ENCODE measurements at places on chromosomes 3 and 15.

DNA sequence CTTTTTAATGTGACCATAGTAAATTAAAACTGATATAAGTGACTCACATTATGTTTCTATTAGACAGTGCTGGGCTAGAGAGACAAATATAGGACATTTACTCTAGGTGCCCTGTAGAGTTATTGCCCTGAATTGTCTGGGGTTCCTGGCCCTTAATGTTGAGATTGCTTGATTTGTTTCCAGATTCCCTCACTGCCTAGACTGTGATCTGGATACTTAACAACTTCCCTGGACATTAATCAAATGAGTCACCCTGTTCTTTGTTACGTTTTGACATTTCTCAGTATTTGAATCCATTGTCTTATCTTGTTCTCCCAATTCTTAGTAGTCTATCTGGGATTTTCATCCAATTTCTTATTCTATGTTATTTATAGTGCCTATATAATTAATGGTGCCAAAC lies 65.8 kb downstream of the DTWD1 start:
- peak; percentile 49 for DNase-seq

DNA sequence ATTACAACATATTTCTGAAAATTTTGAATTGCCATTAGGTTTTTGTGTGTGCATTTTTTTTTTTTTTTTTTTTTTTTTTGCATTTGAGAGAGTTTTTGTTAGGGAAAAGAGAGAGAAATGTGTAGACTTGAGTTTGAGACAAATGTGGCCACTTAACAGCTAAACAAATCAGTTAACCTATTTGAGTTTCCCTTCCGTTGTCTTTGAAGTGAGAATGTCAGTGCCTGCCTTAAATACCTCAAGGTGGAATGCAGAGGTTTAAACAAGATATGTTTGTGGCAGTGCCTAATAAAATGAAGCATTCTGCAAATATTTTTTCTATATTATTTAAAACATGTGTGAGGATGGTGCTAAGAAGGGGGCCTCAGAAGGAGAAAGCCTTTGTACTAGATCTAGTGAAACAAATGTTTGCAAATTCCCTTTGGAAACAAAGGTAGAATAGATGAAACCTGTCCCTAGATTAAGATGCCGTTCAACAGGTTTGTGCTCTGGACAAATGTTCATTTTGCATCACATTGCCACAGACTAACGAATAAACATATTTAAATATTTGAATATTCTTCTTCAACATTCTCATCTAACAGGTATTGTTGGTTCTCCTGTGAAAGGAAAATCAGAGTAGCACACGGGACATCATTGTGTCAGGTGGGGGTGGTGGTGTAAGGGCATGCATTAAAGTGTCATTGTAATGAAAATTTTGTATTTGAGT lies 80.7 kb downstream of the SATB1 start:
- DNase-seq, result no peak

- no peak for DNase-seq
These were observed 15.8 kb upstream of the SAMMSON start for GRCh38 chr3:69983546-69984265.

DNA sequence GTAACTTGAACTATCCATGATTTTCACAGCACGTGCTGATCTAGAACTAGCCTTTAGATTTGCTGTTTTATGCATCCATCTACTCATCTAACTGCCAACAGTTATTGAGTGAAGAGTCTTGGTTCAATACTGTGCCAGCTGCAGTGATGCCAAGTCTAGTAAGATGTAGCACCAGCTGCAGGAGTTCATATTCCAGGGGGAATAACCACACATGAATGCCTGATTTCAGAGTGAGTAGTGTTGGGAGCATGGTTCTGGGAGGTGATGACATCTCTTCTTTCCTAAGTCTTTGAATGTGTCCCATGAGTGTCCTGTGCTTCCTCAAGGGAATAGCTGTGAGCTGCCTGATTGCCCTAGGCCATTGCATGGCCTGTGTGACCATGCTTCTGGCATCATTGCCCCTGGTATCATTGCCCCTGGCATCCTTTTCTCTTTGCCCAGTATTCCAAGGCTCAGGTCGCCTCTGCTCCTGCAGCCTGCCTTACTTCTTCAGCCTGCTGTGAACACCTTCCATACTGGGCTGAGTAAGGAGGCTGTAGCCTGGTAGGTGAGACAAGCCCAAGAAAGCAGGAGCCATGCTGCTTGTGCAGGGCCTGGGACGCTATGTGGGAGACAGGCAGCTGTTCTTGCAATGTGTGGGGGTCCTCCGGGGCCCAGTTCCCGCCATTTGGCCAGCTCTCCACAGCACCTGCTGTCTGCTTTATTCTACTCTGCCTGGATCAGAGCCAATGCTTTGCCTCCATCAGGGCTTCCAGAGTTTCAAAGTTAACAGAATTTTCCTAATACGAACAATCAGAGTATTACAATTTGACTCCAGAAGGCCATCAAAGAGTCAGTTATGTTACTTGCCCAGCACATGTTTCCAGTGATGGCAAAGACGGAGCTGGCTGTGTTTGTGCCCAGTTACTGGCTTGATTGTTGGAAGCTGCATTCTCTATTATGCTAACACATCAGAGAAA lies 73.2 kb downstream of the CLSTN2 start:
- no peak for DNase-seq

DNA sequence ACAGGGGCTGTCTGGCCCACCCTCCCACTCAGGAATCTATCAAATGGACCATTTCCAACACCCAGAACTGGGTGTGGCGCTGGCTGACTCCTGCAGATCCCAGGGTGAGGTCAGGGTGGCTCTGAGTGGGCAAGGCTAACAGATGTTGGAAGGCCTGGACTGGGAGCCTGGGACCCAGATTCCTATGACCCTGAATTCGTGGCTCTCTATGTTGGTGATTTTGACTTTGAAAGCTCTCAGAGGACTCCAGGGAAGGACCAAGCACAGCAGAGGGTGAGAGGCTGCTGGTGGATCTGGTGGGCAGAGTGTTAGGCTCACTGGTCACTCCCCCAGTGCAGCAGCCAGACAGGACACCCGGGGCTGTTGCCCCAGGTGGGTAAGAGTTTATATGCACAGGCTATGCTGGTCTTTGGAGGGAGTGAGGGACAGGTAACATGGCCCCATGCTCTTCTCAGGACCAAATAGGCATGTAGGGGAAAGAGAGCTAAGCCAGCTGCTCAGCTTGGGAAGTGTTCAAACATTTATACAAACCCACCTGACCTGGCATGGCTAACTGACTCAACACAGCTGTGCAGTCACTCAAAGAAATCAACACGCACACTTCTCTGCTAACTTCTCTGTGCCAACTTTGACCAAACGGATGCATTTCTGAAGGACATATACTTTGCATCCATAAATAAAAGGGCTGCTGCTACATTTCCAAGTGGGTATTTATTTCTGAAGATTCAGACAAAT lies 62.6 kb upstream of the RAB6B start:
- DNase-seq, result no peak

DNA sequence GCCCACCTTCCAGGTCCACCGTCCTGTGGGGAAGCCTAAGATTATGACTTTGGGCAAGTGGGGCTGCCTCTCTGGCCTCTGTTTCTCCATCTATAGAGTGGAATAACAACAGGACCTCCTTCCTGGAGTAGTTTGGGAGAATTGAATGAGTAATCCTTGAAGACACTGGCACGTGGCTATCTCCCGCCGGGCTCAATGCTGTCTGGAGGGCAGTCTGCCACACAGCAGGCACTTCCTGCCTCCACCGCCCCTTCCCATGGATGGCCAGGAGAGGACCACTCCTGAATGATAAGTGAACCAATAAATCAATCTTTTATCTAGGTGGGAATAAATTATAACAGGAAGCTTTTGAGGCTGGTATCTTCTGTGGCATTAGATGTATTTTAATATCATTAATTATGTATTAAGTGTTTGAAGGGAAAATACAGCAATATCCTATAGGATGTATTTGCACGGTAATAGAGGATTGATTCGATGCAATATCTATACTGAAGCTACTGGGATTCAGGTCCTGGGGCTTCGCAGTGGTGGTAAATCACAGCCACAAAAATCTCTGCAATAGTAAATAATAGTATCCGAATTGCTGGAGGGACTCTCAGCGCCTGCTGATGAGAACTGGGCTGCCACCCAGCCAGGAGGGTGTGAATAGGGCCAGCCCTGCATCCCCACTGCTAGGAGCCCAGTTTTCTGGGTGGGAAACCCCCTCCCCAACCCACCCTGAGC lies 15.9 kb downstream of the MEGF11 start:
- DNase-seq, result no peak

DNA sequence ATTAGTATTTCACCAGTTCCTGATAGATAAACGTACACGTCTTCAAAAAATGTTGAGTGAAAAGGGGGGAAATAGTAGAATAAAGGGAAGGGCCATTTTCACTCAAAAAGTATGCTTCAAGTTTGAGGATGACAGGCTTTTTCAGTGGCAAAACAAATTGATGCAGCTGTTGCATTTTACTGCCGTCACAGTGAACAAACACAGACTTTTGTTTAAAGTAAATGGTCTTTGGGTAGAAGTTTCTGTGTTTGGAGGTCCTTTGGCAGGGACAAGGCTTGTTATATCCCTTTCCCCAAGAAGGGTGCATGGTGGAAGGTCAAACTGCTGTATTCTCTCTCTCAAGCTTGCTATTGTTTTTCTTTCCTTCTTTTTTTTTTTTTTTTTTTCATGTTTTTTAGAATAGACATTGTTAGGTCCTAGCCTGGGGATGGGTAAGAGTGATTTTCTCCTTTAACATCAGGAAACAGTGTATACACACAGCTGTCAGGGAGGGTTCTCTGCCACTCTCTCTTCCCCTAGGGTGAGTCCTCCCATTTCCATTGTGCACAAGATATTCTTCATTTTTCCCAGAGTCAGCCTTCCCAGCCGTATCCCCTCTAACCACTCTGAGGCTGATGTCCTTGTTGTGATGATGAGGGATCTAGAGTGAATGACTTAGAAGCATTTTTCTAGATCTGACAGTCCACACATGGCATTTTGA lies 6.6 kb upstream of the SUCNR1 start:
- no peak for DNase-seq

DNA sequence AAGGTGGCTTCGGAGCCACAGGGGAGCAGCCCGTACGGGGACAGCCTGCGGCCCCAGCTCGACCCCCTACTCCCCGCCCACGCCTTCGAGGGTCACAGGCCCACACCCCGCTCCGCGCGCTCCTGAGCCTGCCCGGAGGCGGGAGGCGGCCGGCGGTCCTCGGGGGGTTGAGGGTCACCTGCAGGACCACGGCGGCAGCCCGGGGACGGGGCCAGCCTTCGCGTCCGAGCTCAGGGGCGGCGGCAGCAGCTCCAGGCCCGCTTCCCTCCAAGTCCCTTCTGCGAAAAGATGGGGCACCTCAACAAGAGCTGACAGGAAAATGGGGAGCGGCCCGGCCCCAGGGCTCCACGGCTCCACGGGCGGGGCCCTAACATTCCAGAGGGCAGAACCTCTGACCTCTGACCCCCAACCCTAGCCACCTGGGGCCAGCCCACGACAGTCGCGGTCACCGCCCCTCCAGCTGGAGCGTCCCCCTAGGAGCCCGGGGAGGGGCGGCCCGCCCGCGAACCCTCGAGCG lies 428 bp downstream of the LYSMD4 start:
- no peak for DNase-seq

- no peak for DNase-seq
These were observed 5.1 kb downstream of the TMOD2 start for GRCh38 chr15:51756482-51756881.

DNA sequence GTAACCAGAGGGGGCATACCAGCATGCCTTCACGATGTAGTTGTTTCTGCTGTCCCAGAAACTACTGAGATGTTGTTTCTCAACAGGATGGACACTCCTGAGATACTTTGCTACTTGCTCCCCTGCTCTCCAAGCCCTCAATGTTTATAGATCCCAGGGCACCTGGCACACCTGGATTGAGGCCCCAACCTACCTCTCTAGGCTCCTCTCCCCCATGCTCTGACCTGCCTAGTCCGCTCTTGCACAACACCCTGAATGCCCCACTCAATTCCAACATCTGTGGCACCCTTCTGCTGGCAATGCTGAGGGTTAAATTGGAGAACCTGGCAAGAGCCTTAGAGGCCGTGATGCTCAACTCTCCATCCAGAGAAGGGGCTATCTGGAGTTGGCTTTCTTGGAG lies 42.5 kb upstream of the ANKRD34C start:
- DNase-seq, result no peak

DNA sequence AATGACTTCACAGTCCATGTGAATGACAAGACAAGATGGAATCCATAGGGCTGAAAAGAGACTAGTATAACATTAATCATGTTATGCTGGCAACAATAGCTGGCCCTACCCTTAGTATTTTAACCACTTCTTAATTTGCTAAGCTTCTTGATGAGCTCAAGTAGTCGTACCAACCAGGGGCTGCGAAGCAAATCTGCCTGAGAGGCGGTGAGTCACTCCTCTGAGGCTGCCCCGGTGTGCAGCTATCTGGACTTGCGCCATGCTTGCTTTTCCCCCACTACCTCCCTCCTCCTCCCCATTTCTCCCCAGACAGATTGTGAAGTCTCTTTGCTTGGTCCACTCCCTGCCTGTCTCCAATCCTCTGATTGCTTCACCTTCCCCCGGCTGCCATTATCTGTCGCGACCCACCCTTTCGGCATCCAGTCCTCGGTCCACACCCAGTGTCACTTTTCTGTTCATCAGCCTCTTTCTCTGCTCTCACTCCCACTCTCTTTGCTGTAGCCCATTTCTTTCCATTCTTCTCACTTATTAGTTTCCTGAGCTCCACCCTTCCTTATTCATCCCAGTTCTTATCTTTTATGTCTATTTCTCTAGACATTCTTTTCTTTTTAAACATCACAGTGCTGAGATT lies 42.7 kb downstream of the DUT start:
- peak; percentile 85 for DNase-seq

- DNase-seq, result no peak
These were observed 576.9 kb upstream of the NECTIN3 start for GRCh38 chr3:110494728-110495127.

DNA sequence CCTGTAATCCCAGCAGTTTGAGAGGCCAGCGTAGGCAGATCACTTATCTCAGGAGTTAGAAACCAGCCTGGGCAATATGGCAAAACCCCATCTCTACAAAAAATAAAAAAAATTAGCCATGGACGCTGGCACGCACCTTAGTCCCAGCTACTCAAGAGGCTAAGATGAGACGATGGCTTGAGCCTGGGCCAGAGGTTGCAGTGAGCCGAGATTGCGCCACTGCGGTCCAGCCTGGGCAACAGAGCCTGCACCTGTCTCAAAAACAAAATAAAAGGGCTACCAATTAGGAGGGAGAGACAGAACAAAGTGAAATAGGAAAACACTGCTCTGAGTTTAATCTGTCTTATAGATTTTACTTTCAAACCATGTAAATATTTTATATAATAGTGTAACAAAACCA lies 33.8 kb downstream of the MSL2 start:
- DNase-seq, result no peak

DNA sequence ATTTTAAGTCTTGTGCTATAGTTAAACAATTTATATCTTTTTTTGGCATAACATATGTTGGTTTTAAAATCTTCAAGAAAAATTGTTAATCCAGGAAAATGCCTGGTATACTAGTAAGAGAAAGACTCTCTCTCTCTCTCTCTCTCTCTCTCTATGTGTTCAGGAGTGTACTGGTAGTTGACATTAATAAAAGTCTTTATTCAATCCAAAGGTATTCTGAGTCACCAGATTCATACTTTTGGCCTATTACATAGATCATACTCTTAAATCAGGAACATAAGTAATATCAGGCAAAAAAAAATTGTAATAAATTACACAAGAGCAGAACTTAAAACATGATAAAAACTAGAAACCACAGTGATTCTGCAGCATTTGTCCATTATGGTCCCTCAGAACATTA lies 70.2 kb downstream of the TFG start:
- no peak for DNase-seq

GRCh38 chr15:77514641-77515402 lies 94.1 kb downstream of the HMG20A start:
- no peak for DNase-seq

GRCh38 chr3:159627634-159628033 lies 361.0 kb upstream of the IL12A start:
- no peak for DNase-seq
